ENCODE measurements at places on chromosomes 3 and 15. TPM values are rescaled to one million over a fixed set of nuclear protein-coding genes. Genes with fewer than 3 reads are reported as not detected.

Gene MAGEL2
- total RNA-seq = 0.13 TPM

Gene CYP1A1
- 0.16 TPM for total RNA-seq

Gene ZNF592
- 17.0 TPM for total RNA-seq

Gene TMEM207
- not detected for total RNA-seq

Gene ANKRD63
- total RNA-seq = not detected

Gene CTXN2
- not detected for total RNA-seq

Gene PLSCR1
- 99.7 TPM for total RNA-seq

Gene TPRA1
- total RNA-seq = 20.4 TPM

Gene CPNE9
- not detected for total RNA-seq

Gene PPP1R2
- total RNA-seq = 38.8 TPM

Gene SCAANT1
- not detected for total RNA-seq

Gene PRTG
- total RNA-seq = 1.3 TPM

Gene PPP2R3A
- 37.5 TPM for total RNA-seq

Gene CHRM5
- not detected for total RNA-seq

Gene FEZF2
- not detected for total RNA-seq

Measured in left cardiac atrium (tissue), 4 donors.